ENCODE measurements at places on chromosomes 2 and 18.

GRCh38 chr2:218829868-218830451 is 1.6 kb downstream of the PRKAG3 start:
- DNase-seq, result no peak

GRCh38 chr2:174868878-174869277 is 104.6 kb upstream of the CHRNA1 start:
- DNase-seq, result no peak

DNA sequence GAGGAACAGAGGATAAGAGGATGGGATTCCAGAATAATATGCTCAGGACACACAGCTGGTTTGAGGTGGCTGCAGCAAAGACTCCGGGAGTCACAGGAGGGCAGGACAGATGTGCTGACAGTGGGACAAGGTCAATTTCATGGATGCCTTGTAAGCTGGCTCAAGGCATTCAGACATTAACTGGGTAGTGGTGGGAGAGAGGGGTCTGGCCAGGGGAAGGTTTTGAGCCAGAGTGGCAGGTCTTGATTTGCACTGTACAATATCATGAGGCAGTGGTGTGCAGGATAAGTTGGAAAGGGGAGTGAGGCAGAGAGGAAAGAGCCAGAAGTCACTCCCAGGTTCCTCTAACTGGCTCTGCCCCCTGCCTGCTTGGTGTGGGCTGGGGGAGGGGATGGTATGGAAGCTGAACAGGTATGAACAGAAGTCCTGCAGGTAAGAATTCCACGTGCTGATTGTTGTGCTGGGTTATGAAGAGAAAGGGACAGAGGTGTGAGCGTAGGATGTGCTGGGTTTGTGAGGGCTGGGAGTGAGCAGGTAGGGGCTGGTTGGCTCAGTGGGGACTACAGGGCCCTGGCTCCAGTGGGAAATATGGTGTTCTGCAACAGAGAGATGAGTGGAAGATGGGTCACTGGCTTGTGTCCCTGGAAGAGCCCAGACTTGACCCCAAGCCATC is 141.7 kb upstream of the COPS8 start:
- no peak for DNase-seq

GRCh38 chr2:27245626-27246025 is 17.2 kb downstream of the SLC30A3 start:
- no peak for DNase-seq

DNA sequence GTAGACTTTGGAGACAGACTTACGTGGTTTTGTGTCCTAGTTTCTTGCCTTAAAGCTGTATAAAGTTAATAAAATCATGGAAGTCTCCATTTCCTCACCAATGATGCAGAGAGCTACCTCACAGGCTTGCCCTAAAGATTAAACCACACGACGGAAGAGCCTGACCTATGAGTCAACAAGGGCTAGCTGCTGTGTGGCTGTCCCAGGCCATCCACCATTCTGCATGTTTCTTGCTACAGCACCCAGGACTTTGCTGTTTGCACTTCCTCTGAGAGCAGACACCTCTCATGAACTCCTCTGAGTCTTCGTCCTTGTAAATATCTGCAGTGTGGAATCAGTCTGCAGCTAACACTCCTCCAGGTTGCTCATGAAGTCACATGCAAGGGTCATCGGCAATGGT is 160.0 kb upstream of the TRIB2 start:
- DNase-seq, result no peak

- DNase-seq, result no peak
Observed at GRCh38 chr2:238096311-238097011, 3.7 kb upstream of the ESPNL start.

- no peak for DNase-seq
Observed at GRCh38 chr2:203059567-203060240, 45.0 kb downstream of the NBEAL1 start.

DNA sequence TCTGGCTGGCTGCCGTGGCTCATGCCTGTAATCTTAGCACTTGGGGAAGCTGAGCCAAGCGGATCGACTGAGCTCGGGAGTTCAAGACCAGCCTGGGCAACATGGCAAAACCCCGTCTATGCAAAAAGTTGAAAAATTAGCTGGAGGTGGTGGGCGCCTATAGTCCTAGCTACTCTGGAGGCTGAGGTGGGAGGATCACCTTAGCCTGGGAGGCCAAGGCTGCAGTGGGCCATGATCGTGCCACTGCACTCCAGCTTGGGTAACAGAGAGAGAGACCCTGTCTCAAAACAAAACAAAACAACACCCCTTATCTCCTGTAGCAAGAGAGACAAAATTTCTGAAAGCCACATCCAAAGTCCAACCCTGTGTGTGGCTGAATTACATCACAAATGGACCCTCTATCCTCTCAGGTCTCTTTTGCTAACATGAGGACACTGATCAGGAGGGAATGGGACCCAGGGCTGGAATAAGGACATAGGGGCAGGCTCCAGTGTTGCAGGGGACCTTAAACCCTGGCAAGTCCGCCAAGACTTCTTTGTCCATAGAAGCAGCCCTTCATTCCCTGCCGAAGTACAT is 64.8 kb downstream of the PSMG2 start:
- DNase-seq, result no peak

GRCh38 chr2:108560895-108561530 is 26.7 kb downstream of the LIMS1 start:
- DNase-seq, result no peak

GRCh38 chr2:182090486-182090885 is 104.8 kb downstream of the PPP1R1C start:
- DNase-seq, result no peak

DNA sequence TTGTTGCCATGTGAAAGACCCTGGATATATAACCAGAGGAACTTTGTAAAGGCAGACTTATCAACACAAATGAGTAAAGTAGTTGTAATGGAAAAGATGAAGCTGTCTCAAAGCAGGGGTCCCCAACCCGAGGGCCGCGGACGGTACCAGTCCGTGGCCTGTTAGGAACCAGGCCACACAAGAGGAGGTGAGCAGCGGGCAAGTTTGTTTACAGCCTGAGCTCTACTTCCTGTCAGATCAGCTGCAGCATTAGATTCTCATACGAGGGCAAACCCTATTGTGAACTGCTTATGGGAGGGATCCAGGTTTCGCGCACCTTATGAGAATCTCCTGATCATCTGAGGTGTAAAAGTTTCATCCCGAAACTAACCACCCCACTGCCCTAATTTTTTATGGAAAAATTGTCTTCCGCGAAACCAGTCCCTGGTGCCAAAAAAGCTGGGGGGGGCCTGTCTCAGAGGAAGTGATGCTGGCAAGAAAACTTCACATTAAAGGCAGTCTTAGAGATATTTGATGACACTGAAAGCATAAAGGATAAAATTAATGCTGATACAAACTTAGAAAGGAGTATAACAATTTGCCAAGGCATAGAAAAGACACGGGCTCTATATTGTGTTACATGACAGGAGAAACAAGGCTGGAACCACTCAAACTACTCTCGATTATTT is 57.5 kb upstream of the MSTN start:
- DNase-seq, result no peak

GRCh38 chr2:70498054-70498453 is 55.6 kb downstream of the TGFA start:
- DNase-seq, result no peak

DNA sequence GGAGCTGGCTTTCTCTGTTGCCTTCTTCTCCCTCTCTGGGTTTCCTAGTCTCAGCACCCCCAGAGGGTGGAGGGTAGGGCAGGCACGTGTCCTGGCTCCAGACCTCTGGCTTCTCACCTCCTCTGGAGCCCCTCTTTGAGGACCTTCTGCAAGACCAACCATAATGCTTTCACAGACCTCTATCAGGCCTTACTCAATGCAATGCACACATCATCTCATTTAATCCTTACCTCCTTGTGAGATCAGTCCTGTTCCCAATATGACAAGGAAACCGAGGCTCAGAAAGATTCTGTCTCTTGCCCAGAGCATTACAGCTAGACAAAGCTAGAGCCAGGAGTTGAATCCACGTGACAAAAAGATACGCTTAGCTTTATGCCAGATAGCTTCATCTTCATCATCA is 8.2 kb downstream of the ATOH8 start:
- no peak for DNase-seq

DNA sequence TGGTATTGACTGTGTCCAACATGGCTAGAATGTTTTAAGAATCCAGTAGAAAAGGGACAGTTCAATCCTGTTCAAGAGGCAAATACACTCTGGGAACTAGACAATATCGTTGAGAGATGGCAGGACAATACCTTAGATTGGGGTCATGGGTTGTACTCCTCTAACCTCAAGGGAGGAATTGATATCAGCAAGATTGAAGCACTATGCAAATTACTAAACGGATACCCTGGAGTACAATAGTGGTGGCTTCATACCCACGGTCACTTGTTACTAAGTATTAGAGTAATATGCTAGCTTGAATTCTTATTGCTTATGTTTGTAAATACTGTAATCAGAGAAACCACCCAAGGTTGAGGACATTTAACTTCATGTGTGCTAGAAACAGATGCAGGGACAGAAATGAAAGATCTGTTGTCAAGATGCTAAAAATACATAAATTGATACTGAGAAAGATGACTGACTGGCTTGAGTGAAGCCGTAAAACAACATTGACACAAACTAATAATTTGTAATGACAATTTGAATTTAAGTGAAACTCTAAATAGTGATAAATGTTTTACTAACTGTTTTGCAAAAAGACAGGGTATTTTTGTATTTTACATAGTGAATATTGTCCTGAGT is 73.3 kb downstream of the KCNJ3 start:
- no peak for DNase-seq

DNA sequence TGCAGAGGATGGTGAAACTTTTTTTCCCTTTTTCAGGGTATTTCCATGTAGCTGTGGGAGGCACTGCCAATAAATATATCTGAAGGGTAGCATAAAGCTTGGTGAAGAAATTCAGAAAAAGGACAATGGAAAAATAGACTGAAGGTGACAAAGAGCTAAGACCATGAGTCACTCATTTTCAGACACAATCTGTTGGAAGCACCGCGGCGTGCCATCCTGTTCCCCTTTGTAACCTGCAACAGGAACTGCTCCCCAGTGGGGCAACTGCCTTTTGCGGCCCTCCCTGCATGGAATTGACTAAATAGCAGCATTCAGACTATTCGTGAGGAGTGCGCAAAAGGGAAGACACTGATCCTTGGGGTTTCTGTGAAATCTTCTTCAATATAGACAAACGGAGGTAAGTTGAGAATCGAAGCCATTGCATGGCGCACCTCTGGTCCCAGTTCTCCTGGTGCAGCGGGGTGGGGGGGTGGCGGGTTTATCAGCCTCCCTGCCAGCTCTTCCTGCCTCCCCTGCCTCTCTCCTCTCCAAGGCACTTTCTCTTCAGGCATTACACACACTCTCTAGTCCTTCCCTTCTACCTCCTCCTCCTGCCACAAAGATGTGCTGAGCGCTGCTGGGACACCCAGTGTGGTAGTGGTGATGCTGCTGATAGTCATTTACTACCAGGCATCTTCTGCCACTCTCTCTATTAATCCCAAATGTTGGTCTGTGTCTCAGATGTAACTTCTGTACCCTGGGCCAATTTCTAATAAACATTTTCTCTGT is 126.2 kb upstream of the TMEM200C start:
- no peak for DNase-seq

GRCh38 chr2:48343154-48343553 is 186.8 kb upstream of the STON1 start:
- no peak for DNase-seq

DNA sequence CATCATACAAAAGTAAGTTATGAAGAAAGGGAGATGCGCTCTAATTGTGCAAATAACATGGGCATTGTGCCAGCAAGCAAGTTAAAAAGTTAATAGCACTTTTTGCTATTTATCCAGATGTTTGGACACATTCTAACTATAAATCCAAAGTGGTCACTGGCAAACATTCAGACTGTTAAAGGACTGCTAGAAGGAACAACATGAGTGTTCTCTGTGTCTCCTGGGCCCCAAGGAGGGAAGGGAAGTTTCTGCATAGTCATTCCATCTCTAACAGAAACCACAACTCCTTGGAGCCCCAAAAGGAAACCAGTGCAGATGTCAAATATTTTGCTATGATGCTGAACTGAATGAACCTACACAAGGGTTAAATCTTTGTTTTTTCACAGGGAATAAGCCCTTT is 213.3 kb upstream of the HNRNPA3 start:
- no peak for DNase-seq

DNA sequence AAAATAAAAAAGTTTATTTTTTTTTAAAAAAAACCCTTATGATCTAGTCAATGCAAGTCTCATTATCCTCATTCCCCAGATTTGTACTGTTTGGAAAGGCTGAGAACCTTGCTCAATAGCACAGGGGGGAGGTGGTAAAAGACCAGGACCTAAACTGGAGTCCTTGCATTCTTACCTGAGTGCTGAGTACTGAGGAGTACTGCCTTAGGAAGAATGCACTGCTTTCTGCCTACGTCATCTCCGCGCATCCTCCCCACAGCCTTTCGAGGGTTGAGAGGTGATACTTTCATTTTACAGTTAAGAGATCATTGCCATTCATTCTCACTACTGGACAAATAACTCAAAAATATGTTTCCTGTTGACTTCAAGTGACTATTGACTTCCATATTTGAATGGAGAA is 73.8 kb downstream of the MAP3K20 start:
- DNase-seq, result peak; percentile 9

DNA sequence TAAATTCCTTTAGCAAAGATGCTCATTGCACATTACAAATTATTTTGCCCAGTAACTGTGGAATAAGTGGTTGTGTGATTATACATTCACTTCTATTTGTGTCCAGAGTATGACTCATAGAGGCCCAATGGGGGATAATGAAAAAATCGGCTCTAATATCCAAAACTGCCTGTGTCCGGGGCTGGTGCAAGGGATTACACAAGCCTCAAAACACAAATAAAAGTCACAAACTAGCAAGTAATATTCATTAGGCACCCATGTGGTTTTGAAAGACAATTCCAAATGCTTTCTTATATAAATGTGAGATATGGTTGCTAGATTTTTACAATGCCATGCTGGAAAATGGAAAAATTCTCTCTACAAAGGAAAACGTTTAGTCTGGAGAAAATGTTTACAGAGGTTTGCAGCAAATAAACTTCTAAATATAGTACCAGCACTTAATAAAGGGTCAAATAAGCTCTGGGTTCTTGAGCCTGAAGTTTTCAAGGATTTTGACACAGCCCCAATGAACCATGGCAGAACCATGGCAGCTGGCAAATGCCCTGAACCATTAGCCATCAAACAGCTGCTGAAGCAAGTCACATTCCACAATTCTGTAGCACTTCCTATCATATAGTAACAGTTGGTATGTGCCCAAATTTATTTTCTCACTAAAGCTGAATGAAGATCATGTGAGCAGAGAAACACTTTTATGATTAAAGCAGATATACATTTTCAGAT is 40.5 kb downstream of the IRS1 start:
- DNase-seq, result no peak

- no peak for DNase-seq
Observed at GRCh38 chr2:80154231-80154915, 150.2 kb downstream of the LRRTM1 start.

- no peak for DNase-seq
Observed at GRCh38 chr2:37914340-37914739, 10.7 kb upstream of the RMDN2 start.

Measured in stimulated activated CD4-positive, alpha-beta T cell treated with anti-CD3 and anti-CD28 coated beads, Interleukin-15, amount 100 ng/mL, for 1 hour (primary cell).